ENCODE measurements at places on chromosomes 6 and 20.
A peak's percentile ranks its signal among the peaks of the same experiment; 100 is the strongest.

- DNase-seq, result no peak
- H3K4me1 ChIP-seq, result peaks cover 28% of the 10 kb centered on the region
- H3K27me3 ChIP-seq, result peaks cover 73% of the 10 kb centered on the region
- H3K4me3 ChIP-seq, result peak overlapping the region; percentile 46
- H3K27ac ChIP-seq, result no peak overlapping the region
Measured at GRCh38 chr6:106512968-106513574, 116.2 kb downstream of the RTN4IP1 start.

DNA sequence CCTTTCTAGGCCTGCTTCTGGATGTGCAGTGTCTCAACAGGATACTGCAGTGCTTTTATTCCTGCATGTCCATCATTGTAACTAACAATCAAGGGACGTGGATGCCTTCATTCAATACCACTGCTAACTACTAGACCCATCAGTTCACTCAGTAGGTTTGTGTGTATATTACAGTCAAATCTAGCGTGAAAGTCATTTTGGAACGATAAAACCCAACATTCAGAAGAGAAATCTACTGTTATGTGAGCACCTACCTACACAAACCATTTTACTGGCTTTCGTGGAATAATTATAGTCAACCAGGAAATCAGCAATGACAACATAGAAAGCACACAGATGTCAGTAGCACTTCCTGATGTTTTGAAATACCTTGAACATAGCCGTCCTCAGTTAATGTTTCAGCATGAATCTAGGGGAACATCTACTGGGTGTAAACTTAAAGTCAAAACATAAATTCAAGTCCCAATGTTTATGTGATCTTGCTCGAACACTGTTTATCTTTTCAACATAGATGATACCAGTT, 270.6 kb downstream of the FARS2 start:
- H3K4me3 ChIP-seq, result no peak overlapping the region
- no peak for DNase-seq
- H3K4me1 ChIP-seq, result peaks cover 1% of the 10 kb centered on the region
- H3K27me3 ChIP-seq, result no peaks in the 10 kb centered on the region

GRCh38 chr6:100194535-100194934, 200.5 kb upstream of the MCHR2 start:
- no peak for DNase-seq
- H3K27ac ChIP-seq, result no peak overlapping the region
- no peaks in the 10 kb centered on the region for H3K36me3 ChIP-seq
- no peak overlapping the region for H3K4me3 ChIP-seq
- H3K4me1 ChIP-seq, result no peaks in the 10 kb centered on the region

DNA sequence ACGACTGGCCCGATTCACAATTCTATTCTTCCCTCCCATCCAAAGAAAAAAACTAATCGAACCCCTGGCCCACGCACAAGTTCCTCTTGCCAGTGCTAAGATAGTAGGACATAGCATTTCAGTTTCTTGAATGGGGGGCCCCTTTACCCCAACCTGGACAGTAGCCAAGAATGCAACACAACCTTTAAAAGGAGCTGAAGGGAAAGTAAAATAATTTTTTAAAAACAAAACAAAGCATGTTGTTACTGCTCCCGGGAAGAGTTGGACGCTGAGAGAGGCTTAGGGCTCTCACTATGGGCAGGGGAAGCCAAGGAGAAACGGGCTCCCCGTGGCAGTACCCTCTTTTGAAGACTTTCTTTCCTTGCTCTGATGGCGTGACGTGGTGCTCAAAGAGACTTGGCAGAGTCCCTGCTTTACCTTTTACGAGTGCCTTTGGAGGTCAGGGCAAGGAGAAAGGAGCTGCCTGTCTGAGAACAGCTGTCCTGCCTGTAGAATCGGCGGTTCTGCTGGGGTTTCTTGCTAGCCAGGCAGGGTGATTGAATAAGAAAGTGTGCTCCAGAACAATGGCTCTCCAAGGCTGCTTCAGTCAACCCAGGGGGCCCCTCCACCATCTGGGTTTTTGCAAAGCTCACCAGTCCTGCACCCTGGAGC, 5.8 kb downstream of the TFAP2C start:
- H3K27me3 ChIP-seq, result peaks cover 53% of the 10 kb centered on the region
- no peak for DNase-seq
- peaks cover 15% of the 10 kb centered on the region for H3K36me3 ChIP-seq

DNA sequence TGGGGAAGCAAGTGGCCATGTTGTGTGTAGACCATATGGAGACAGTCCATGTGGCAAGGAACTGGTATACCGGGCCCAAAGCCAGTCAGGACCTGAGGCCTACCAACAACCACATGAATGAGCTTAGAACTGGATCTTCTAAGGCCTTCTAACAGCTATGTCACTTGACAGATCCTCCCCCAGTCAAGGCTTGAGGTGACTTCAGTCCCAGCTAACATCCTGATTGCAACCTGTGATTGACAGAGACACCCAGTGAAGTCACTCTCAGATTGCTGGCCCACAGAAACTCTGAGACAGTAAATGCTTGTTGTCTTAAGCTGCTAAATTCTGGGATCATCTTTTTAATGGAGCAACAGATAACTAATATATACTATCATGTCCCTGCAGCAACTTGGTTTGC, 32.9 kb downstream of the AHI1 start:
- H3K4me3 ChIP-seq, result no peak overlapping the region
- no peak for DNase-seq
- H3K4me1 ChIP-seq, result no peaks in the 10 kb centered on the region
- H3K36me3 ChIP-seq, result peaks cover 44% of the 10 kb centered on the region
- no peaks in the 10 kb centered on the region for H3K27me3 ChIP-seq

DNA sequence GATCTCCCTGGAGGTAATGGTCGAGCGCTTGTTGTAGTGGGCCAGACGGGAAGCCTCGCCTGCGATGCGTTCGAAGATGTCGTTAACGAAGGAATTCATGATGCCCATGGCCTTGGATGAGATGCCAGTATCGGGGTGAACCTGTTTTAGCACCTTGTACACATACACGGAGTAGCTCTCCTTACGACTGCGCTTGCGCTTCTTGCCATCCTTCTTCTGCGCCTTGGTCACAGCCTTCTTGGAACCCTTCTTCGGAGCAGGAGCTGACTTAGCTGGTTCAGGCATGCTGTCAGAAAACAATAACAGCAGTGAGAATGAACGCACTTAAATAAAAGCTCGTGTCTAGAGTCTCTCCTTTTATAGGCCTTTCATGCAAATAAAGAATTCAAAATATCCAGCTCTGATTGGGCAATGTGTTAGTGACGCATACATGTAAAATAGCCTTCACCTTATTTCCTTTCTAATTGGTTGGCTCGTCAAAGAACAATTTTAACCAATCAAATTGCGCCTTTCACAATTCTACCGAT, 129.2 kb downstream of the HFE start:
- no peak for DNase-seq
- H3K36me3 ChIP-seq, result no peaks in the 10 kb centered on the region
- H3K27me3 ChIP-seq, result no peaks in the 10 kb centered on the region
- H3K4me3 ChIP-seq, result no peak overlapping the region
- H3K4me1 ChIP-seq, result peaks cover 21% of the 10 kb centered on the region

GRCh38 chr6:77451466-77451865, 11.8 kb downstream of the HTR1B start:
- no peak overlapping the region for H3K4me3 ChIP-seq
- no peak for DNase-seq
- no peak overlapping the region for H3K27ac ChIP-seq
- no peaks in the 10 kb centered on the region for H3K27me3 ChIP-seq

DNA sequence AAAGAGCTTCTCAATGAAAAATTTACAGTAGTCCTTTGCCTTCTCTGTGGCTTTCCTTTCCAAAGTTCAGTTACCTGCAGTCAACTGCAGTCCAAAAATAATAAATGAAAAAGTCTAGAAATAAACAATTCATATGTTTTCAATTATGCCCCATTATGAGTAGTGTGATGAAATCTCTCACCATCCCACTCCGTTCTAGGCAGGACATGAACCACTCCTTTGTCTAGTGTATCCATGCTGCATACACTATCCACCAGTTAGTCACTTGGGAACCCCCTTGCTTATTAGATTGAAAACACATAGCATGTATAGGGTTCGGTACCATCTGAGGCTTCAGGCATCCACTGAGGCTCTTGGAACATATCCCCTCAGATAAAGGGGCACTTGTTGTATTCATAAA, 80.6 kb upstream of the EYA4 start:
- no peak for DNase-seq
- no peak overlapping the region for H3K27ac ChIP-seq
- no peak overlapping the region for H3K4me3 ChIP-seq
- peaks cover 26% of the 10 kb centered on the region for H3K4me1 ChIP-seq

DNA sequence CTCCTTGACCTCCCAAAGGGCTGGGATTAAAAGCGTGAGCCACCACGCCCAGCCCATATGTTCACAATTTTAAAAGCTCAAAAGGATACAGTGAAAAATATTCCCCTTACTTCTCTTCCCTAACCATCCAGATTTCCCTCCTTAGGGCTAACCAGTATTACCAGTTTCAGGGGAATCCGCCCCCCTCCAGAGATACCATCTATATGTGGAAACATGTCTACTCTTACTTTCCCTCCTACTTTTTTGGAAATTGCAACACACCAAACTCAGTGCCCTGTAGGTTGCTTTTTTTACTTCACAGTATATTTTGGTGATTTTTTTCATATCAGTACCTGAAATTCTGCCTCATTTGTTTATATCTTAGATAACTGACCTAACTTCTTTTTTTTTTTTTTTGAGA, 6.9 kb upstream of the RPL10A start:
- DNase-seq, result no peak
- H3K27ac ChIP-seq, result no peak overlapping the region
- H3K36me3 ChIP-seq, result peaks cover 21% of the 10 kb centered on the region
- H3K4me3 ChIP-seq, result no peak overlapping the region
- no peaks in the 10 kb centered on the region for H3K27me3 ChIP-seq

- H3K27me3 ChIP-seq, result no peaks in the 10 kb centered on the region
- no peak overlapping the region for H3K4me3 ChIP-seq
Measured at GRCh38 chr20:50378170-50379000, 131.8 kb upstream of the PTPN1 start.

- peak within 1 kb of the TSS; percentile 61 for H3K4me3 ChIP-seq
- H3K36me3 ChIP-seq, result no peaks in the 10 kb centered on the region
- no peak within 1 kb of the TSS for H3K27ac ChIP-seq
- peaks cover 82% of the 10 kb centered on the region for H3K27me3 ChIP-seq
- peak; percentile 31 for DNase-seq
Measured at GRCh38 chr6:160348223-160349019, at the start of gene SLC22A3. Gene SLC22A3, plus strand, starts transcription at chr6:160348378. Its CDS starts 42 bp downstream, at chr6:160348420.

DNA sequence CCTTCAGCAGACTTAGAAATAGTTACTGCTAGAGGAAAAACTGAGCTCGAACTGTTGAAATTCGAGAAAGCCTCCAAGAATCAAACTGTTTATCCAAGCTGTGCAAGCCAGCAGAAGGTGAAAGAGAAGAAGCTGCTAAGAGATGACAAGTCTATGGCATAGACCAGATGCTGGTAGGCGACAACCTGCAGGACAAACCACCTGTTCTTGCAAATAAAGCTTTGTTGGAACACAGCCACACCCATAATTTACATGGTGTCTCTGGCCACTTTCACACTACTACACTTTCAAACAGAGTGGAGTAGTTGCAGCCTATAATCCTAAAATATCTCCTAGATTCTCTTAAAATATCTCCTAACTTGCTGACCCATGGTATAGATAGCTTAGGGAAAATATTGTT, 33.3 kb downstream of the TNFRSF21 start:
- H3K4me1 ChIP-seq, result no peaks in the 10 kb centered on the region
- peaks cover 39% of the 10 kb centered on the region for H3K36me3 ChIP-seq
- no peak for DNase-seq
- H3K27me3 ChIP-seq, result no peaks in the 10 kb centered on the region

- peaks cover 96% of the 10 kb centered on the region for H3K27me3 ChIP-seq
- peaks cover 41% of the 10 kb centered on the region for H3K4me1 ChIP-seq
- H3K27ac ChIP-seq, result no peak overlapping the region
- H3K4me3 ChIP-seq, result peak overlapping the region; percentile 68
Measured at GRCh38 chr6:108115598-108116058, 41.1 kb upstream of the OSTM1 start.

DNA sequence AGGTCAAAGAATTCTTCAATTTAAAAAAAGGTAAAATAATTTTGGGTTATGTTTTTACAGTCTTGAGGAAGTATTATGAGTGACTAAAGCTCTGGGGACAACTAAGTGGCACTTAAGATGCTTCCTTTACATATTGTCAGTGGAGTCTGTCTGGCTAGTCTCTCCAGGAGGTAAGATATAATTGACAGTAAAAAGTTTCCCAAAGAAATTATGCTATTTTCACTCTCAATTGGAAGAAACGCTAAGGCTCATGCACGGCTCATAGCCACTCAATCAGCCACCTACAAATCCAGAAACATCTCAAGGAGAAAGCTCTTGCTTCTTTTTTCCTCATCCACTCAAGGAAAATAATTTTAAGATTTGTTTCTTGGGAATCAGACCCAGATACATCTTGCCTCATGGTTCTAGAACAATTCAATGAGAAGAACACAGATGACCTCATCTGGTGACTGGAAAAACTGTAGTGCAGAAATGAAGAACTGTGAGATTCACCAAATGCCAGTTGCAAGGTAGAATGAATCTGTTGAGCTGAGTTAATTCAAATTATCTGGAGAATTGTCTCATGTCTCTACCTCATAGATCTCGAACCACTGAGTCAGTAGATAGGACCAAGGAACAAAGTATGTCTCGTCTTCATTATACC, 252.9 kb downstream of the TPBG start:
- H3K36me3 ChIP-seq, result no peaks in the 10 kb centered on the region
- peaks cover 12% of the 10 kb centered on the region for H3K4me1 ChIP-seq
- no peaks in the 10 kb centered on the region for H3K27me3 ChIP-seq
- no peak overlapping the region for H3K4me3 ChIP-seq

DNA sequence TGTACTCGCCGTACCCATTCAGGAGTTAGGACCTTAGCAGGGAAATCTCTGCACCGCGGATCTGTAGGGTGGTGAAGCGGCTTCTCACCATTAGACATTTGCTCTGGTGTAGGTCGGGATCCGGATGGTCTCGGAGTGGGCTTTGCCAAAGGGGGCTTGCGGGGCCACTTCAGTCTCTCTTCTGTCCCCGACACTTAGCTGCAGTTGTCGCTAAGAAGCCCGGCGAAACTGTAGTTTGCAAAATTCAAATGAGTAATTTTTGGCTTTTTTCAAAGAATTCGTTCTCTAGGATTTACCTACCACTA, 433 bp downstream of the QRSL1 start:
- H3K36me3 ChIP-seq, result peaks cover 5% of the 10 kb centered on the region
- peaks cover 40% of the 10 kb centered on the region for H3K4me1 ChIP-seq

DNA sequence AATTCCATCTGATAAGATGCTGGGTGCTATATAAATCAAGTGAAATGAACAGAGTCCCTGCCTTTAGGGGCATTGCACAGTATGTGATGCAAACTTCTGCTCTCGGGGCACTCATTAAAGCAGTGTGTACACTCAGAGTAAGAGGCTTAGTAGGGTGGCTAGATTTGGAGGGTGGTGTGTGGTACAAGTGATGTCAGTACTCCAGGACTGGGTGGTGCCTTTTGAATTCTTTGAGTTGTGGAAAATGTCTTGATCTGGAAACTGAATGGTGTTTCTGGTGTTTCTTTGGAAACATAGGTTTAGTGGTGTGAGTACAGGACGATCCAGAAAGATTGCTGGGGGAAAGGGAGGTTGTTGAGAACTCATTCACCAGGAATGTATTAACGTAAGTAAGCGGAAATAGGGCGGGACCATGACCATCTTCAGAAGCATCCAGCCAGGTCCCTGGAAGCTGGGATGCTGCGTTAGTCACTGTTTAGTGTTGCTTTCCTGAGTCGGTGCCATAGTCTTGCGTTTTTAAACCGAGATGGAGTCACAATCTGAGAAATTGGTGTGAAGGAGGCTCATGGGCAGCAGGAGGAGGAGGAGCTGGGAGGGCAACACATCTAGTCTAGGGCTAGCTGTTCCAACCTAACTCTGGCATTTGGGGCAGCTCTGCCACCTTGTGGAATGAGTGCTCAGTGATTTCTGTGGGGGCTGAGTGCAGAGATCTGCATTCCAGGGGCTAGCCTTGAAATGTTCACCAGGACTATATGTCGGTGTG, 70.3 kb downstream of the SCAND1 start:
- H3K4me1 ChIP-seq, result peaks cover 13% of the 10 kb centered on the region
- DNase-seq, result peak; percentile 63
- H3K36me3 ChIP-seq, result peaks cover 2% of the 10 kb centered on the region
- H3K27ac ChIP-seq, result peak overlapping the region; percentile 92
- peak overlapping the region; percentile 25 for H3K4me3 ChIP-seq
- H3K27me3 ChIP-seq, result no peaks in the 10 kb centered on the region
